Psoas muscle (tissue), 8 donors: ENCODE measurements at places on chromosomes 11 and 22. TPM values are rescaled to one million over a fixed set of nuclear protein-coding genes. Genes with fewer than 3 reads are reported as not detected.

DNA sequence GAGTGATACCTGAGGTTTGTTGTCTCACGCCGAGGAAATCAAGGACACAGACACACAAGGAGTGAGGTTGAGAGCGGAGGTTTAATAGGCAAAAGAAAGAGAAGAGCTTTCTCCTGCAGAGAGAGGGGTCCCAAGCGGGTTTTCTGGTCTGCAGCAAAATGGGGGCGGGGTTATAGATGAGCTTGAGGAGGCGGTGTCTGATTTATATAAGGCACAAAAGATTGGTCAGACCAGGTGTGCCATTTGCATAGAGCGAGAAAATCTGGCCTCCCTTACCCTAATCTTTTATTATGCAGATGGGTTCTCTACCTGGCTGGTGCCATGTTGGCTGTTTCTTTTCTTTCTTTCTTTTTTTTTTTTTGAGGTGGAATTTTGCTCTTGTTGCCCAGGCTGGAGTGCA, 11.8 kb downstream of the C11orf96 start:
- no peak for DNase-seq

DNA sequence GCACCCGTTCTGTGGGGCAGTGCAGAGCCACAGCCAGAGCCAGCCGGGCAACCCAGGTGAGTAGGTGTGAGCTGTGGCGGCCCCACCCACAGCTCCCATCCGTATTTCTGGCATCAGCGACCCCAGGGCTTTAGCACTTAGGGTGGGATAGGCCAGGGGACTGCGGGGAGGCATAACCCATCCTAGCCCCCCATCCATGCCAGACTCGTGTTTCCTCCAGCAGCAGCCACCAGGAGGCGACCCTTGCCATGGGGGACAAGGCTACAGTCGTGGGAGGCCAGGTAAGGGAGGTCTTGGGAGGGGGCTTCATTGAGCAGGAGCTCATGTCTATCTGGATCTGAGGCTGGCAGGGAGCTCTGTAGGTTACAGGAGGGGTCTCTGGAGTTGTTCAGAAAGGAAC, 873 bp downstream of the OTOG start:
- no peak for DNase-seq

DNA sequence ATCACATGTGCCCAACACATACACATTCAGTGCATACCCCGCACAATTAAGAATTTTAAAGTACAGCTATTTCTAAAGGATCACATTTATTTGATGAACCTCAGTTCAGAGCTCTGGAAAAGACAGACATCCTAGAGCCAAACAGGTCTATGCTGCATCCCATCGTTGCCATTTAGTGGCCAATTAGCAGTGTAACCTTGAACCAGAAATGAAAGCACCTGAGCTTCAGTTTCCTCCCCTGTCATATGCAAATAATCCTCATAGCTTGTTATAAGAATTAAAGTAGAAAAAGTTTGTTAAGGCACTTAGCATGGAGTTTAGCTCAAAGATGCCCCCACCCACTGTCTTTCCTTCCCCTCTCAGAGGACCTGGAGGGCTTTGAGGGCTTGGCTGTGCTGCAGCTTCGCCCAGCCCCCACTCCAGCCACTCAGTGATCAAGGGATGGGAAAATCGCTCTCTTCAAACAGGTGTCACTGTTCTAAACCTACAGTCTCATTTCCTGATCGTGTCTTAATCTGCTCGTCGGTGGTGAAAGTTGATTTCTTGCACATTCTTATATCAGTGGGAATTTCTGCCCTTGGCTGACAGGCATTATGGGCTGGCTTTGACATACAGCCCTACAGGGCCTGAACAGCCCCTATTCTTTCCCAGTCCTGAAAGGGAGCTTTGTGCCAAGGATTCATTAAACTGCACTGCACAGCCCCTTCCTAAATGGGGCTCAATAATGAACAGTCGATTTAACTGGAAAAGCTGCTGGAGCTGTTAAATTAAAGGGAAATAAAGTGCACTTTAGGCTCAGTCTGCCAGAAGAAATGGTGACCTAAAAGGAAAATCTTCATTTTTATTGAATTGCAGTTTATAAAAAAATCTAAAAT, 23.3 kb upstream of the FAM181B start:
- DNase-seq = no peak

GRCh38 chr11:111093061-111093460, 152.5 kb upstream of the POU2AF2 start:
- DNase-seq = no peak

DNA sequence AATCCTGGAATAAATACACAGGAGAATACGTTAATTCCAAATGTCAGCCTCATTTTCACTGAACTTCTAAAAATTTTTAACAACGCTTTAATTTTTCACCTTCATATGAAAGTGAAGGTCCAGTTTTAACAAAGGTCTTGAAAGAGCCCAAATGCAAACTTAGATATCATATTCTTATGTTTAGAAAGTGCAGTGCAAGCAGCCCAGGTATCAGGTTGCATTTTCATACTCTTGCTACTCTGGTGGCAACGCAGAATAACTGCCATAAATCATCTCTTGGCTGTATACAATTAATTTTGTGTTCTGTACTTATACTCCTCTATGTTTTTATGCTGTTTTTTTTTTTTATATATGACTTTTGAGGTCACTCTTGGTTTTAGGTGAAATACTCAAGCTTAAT, 496.7 kb upstream of the ARHGAP42 start:
- no peak for DNase-seq

DNA sequence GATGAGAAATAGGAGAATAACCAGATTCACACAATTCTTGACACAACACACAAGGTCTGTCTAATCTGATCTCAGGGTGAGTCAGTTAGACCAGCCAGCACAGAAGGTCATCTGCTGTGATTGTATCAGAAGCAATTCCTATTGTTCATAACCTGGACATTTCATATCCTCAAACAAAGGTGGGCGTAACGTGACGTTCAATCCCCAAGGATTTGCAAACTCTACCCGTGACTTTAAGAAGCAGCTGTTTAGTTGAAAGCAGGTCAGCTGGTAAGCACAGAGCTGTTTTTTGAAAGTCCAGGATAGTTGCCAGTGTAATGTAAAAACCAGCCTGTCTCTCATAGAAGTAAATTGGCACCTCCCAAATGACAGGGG, 385.1 kb downstream of the DCDC1 start:
- no peak for DNase-seq

DNA sequence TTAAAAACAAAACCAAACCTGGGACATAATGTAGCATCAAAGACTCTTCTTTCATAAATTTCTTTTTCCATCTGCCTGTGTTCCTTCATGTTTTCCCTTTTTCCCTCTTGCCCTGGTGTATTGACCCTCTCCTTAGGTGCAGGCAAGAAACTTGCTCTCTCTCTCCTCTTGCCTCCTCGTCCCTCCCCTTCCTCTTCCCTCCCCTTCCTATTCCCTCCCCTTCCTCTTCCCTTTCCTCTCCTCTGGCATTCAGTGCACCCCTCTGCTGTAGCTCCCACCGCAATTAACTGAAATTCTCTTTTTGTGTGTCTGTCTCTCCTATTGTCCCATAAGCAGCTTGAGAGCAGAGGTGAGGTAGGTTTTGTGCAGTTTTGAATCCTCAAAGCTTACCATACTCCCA, 49.9 kb downstream of the CSF2RB start:
- DNase-seq = no peak

GRCh38 chr22:32920734-32921133, 119.2 kb downstream of the TIMP3 start:
- no peak for DNase-seq

- peak; percentile 87 for DNase-seq
Observed at GRCh38 chr11:1652771-1653540, 23.4 kb downstream of the KRTAP5-5 start.

DNA sequence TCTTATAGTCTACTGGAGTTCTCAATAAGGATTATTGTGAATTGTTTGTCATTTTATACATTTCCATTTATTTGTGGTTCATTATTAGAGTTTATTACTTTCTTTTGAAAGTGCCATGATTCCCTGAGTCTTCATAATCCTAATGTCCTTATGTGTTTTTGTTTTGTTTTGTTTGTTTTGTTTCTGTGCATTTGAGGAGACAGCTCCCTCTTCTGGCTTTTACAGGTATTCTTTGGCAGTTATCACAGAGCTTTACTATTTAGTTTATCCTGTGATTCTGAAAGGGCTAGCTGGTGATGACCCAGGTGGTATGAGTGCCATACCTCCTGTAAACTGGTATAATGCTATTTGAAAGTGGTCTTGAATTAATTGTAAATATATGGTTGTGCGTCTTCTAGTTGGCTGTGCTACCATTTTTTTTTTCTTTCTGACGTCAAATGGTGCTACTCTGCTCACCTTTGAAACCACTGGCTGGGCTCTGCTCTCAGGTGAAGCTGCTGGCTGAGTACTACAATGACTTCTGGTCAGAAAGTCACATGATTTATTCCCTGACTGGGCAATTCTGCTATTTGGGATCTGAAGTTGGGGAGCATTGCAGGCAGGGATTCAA, 751.2 kb downstream of the JRKL start:
- no peak for DNase-seq

GRCh38 chr11:132848336-132848735, 684.0 kb downstream of the OPCML start:
- DNase-seq = no peak

GRCh38 chr22:30314915-30315314, 11.8 kb downstream of the TBC1D10A start:
- DNase-seq = no peak

DNA sequence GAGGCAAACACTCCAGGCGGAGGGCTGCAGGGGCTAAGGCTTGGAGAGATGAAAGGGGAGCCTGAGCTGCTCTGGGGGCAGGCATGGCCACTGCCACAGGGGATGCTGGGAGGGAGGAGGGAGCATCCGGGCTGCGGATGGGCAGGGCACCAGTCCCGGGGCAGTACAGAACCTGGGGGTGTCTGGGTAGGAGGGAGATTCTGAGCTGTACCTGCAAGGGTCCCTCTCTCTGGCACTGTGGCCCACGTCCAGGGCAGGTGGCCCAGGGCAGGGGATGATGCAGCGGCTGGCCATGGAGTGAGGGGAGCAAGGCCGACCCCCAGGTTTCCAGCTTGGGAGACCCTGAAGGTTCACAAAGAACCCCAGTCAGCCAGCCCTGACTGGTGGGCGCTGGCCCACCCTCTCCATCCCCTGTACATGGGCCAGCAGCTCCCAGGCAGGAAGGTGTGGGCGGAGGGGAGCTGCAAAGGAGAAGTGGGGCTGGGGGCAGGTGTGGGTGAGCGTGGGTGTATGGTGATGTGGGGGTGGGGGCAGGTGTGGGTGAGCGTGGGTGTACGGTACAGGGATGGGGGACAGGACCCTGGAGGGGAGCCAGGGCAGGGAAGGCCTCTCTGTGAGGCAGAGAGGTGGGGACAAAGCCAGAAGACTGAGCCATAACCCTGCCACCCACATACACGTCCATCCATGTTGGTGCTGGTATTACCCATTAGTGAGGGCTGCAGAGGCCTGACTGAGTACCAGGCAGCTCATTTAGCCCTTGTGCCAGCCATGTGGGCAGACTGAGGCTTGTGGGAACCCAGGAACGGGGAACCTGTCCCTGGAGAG, 2.2 kb upstream of the TNFRSF13C start:
- DNase-seq = no peak

DNA sequence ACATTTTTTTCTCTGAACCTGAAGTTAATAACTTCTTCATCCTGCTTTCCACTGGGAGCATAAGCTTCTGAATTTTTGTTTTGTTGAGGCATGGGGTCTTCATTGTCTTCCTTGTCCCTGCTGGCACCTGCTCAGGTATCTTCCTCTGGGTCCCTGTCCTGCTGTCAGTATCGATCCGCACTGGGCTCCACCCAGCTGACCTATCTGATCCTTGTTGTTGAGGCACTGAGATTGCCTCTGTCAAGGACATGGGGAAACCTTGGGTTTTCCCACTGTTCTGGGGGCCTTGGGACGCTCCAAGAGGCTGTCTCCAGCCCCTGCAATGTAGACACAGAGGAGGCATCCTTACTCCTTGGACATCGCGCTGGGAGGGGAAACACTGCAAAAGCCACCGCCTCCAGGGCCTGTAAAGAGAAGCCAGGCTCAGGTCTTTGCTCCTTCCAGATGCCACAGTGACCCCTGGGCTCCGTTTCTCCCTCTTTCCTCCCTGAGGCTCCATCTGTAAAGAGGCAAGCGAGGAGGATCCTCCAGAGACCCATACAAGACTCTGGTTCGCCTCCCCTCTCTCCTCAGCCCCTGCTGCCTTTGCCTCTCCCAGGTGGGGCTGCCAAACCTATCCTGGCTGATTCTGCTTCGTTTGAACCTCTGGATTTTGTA, 8.6 kb upstream of the RBFOX2 start:
- no peak for DNase-seq

GRCh38 chr11:15106201-15106965, 8.3 kb upstream of the INSC start:
- no peak for DNase-seq

DNA sequence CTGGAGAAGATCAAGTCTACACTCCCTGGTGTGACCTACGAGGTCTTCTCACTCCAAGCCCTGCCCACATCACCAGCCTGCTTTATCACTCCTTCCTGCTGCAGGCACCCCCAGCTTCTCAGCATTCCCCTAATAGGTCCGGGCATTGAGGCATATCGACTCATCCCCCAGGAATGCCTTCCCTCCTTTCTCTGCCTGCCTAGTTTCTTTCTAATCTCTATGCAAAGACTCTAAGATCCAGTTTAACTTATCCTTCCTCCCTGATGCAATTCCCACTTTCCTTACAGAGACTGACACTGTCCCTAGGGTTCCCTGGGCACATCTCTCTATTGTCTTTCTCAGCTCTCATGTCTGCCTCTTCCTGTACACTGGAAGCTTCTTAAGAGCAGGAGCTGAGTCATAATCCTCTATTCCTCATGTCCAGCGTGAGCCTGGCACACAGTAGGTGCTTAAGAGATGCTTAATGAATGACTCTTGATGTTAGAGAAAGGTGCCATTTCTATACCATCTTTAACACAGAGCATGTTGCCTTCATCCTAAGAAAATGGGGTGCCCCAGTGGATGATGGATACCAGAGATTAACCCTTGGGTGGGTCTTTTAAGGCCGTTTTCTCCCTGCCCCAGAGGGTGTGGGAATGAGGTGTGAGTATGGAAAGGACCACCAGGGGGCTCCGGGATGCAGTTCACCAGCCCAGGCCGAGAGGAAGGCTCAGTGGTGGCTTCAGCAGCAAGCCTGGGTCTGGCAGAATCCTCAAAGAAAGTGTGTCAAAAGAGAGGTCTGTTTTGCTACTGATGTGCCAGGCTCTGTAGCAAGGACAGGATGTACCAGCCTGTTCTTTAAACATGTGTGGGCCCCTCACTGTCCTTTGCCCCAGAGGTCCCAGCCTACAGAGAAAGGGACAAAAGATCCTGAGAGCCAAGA, 34.7 kb downstream of the PARVA start:
- peak; percentile 68 for DNase-seq

- DNase-seq = no peak
Observed at GRCh38 chr22:23205339-23206049, 25.2 kb downstream of the BCR start.

DNA sequence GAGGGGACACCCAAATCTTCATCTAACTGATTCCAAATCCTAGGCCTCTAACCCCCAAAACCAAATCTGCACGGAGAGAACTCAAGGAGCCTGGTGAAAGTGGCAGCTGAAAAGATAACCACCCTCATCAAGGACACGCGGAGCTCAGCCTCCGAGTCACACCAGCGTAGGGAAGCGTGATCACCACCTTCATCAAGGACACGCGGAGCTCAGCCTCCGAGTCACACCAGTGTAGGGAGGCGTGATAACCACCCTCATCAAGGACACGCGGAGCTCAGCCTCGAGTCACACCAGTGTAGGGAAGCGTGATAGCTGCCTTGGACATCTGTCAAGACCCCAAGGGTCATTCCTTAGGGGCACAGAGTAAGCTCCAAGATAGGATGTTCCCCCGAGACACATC, 29.3 kb upstream of the SYT8 start:
- DNase-seq = no peak

- no peak for DNase-seq
Observed at GRCh38 chr11:76656050-76656531, 14.5 kb downstream of the LRRC32 start.

The NPAS4 gene
- total RNA-seq = not detected

The SYCE3 gene
- not detected for total RNA-seq

The ANO3 gene
- not detected for total RNA-seq

The FXYD2 gene
- 0.69 TPM for total RNA-seq

The OR10A2 gene
- not detected for total RNA-seq

The RIBC2 gene
- not detected for total RNA-seq
